ENCODE measurements at places on chromosomes 6 and 20. TPM values are rescaled to one million over a fixed set of nuclear protein-coding genes. Genes with fewer than 3 reads are reported as not detected.

HLA-G gene
- 0.37 TPM for total RNA-seq

CCND3 gene
- total RNA-seq, result 256 TPM

CDH26 gene
- 3.1 TPM for total RNA-seq

SLC2A10 gene
- not detected for total RNA-seq

SAPCD1 gene
- 15.7 TPM for total RNA-seq

SRMS gene
- not detected for total RNA-seq

HEY2 gene
- total RNA-seq, result 0.12 TPM

DNA sequence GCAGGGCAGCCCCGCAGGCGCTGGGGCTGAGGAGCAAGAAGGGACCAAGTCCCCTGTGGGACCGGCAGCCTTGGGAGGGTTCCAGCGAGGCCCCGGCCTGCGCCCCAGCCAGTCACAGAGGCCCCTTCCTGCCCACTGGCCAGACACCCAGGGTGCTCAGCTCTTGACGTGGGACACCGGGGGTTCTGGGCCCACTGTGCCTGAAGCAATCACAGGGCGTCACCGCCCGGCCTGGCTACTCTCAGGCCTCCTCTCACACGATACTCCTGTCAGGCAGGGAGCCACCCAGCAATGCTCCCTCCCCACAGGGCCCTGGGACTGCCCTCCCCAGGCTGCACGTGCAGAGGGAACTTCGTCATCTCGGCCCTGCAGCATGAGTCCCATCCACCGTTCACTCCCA, 14.5 kb downstream of the TAF4 start:
- no peak overlapping the region for H3K27ac ChIP-seq
- H3K27me3 ChIP-seq, result no peaks in the 10 kb centered on the region
- no peaks in the 10 kb centered on the region for H3K36me3 ChIP-seq
- DNase-seq, result no peak
- H3K4me1 ChIP-seq, result peaks cover 56% of the 10 kb centered on the region

DNA sequence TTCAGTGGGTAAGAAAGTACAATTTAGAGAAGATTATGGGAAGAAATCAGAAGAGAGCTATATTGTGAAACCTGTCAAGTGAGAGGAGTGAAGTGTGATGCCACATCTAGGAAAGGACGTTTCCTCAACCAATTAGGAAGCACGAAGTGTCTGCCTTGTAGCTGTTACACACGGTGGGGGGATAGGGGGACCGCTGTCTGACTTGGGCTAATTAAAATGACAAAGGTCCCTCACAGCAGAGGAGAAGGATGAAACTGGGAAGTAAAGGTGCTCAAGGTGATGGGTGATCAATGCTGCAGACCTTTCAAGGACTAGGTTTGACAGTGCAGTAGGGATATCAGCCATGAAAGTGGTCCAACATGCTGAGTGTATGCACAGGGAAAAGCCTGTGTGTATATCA, 181.1 kb upstream of the PRSS16 start:
- H3K27me3 ChIP-seq, result peaks cover 22% of the 10 kb centered on the region
- H3K4me1 ChIP-seq, result no peaks in the 10 kb centered on the region
- no peaks in the 10 kb centered on the region for H3K36me3 ChIP-seq
- DNase-seq, result no peak

DNA sequence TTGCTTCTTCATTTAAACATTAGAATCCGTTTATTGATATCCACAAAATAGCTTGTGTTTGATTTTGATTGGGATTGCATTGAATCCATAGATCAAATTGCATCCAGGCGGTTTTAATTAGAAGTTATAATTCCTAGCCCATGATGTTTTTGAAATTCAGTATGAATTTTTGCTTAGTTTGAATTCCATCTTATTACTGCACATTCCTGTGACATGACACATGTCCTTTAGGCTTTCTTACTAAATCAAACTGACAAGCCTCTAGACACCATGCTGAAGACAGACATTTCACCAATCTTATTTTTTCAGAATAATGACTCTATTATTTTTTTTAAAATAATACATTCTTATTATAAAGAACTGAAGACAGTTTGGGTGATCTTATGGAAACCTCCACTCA, 21.4 kb upstream of the PI16 start:
- no peak overlapping the region for H3K4me3 ChIP-seq
- no peak for DNase-seq
- H3K36me3 ChIP-seq, result no peaks in the 10 kb centered on the region
- H3K4me1 ChIP-seq, result no peaks in the 10 kb centered on the region

DNA sequence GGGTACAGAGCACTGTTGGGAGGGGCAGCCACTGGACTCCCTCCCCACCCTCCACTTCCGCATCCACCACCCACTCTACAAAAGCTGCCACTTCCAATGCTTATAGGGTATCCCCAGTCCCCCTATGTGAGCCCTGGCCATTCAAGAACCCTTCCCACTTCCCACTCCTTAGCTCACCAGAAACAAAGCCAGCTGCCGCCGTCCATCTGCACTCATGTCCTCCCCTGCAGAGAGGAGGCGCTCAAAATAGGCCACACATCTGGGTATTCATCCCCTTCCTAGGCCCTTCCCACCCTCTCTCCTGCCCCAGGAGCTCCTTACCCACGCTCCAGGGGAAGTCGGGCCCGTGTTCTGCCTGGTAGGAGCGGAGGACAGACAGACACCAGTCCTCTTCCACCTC, 6.5 kb upstream of the LY6G5C start:
- H3K4me3 ChIP-seq, result no peak overlapping the region
- peaks cover 10% of the 10 kb centered on the region for H3K4me1 ChIP-seq
- no peak overlapping the region for H3K27ac ChIP-seq

- peaks cover 25% of the 10 kb centered on the region for H3K4me1 ChIP-seq
- no peak overlapping the region for H3K4me3 ChIP-seq
- H3K36me3 ChIP-seq, result no peaks in the 10 kb centered on the region
Observed at GRCh38 chr20:47362361-47363219, 6.1 kb upstream of the ZMYND8 start.

DNA sequence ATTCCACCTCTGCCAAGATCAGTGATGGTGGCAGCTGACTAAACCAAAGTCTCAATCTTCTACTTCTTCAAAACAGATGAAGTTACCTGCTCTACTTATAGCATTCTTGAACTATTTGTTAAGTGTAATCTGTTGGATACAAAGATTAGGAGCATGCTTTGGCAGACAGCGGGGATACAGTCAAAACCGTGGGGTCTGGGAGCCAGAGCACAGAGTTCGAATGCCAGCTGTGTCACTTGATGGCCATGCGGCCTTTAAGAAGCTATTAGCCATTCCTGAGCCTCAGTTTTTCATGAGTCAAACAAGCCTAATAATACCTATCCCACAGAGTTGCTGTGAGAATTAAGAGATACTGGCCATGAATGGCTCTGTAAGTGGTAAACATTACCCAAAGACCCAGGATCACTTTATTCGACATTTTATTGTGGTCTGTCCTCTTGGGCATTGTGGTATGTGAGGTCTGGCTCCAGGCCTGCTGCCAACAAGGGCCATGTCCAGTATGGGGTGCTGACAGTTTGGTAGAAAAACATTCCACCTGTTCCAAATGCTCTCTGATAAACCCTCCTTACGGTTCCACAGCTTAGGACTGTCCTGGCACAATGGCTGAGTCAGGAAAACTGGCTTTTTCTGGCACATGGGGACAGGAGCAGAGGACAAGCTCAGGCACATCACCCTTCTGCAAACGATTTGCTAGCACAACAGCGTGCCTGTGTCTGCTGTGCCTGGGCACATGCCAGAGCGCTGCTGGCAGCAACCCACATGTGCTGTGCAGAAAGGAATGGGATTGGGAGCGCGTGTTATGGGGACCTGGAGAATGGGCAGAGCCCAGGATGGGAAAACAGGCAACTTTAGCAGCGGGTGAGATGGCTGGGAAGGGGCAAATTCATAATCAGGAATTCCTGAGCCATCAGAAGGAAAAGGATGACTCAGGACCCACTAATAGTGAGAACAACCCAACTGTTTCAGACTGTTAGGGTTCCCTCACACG, 15.7 kb upstream of the FAM83C start:
- no peaks in the 10 kb centered on the region for H3K27me3 ChIP-seq
- H3K4me3 ChIP-seq, result no peak overlapping the region
- H3K36me3 ChIP-seq, result peaks cover 2% of the 10 kb centered on the region

DNA sequence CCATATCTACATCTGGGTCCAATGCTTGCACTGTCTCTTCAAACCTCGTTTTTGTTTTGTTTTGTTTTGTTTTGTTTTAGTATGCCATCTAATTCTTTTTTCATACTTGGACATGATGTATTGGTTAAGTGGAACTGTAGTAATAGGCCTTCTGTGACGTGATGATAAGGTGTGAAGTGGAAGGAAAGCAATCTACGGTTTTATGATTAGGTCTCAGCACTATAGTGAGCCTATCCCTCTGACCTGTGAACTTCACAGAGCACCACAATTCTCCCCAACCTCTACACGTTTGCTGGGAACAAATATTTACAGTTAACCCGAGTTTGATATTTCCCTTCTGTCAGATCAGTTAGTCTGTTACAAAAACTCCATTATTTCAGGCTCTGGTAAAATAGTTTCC, 19.1 kb upstream of the SLC24A3 start:
- no peaks in the 10 kb centered on the region for H3K27me3 ChIP-seq
- H3K4me3 ChIP-seq, result no peak overlapping the region
- H3K4me1 ChIP-seq, result no peaks in the 10 kb centered on the region
- no peak for DNase-seq

DNA sequence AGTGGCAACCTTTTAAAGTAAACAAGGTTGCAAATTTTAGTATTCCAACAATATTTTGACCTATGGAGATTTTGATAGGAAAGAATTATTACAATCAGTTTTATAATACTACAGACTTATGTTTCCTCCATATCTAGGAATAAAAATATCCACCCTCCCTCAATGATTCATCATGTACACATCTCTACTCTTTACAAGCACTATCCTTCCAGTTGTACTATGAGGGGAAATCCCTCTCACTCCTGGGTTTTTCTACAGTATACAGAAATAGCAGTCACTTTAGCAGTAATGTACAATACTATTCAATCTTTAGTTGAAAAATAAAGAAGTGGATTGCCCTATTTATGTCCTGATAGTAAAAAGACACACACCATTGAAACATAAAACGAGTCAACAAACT, 46.3 kb upstream of the SCML4 start:
- no peak overlapping the region for H3K27ac ChIP-seq
- H3K4me1 ChIP-seq, result peaks cover 25% of the 10 kb centered on the region

- H3K27me3 ChIP-seq, result no peaks in the 10 kb centered on the region
- no peaks in the 10 kb centered on the region for H3K4me1 ChIP-seq
- DNase-seq, result no peak
- H3K27ac ChIP-seq, result no peak overlapping the region
Observed at GRCh38 chr6:147772724-147773123, 264.2 kb downstream of the SAMD5 start.

GRCh38 chr6:67047996-67048395, 1341.0 kb upstream of the EYS start:
- H3K27me3 ChIP-seq, result no peaks in the 10 kb centered on the region
- H3K27ac ChIP-seq, result no peak overlapping the region
- H3K36me3 ChIP-seq, result no peaks in the 10 kb centered on the region
- H3K4me1 ChIP-seq, result no peaks in the 10 kb centered on the region
- H3K4me3 ChIP-seq, result no peak overlapping the region

DNA sequence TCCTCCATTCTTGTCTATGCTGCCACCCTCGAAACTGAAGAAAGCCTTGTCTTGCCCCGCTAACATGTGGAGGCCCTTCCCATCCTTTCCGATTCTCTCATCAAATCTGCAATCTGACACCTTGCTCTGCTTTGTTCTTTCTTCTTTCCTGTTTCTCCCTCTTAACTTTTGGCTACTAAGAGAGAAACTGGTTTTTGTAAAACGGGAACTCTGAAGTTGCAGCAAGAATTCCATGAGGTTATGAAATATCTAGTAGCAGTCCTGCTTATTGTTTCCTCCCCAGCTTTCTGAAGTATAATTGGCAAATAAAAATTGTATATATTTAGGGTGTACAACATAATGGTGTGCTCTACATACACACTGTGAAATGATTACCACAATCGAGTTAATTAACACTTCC, 80.2 kb downstream of the MAP7 start:
- no peak overlapping the region for H3K4me3 ChIP-seq
- H3K27ac ChIP-seq, result no peak overlapping the region
- no peaks in the 10 kb centered on the region for H3K4me1 ChIP-seq
- no peak for DNase-seq
- H3K36me3 ChIP-seq, result no peaks in the 10 kb centered on the region

DNA sequence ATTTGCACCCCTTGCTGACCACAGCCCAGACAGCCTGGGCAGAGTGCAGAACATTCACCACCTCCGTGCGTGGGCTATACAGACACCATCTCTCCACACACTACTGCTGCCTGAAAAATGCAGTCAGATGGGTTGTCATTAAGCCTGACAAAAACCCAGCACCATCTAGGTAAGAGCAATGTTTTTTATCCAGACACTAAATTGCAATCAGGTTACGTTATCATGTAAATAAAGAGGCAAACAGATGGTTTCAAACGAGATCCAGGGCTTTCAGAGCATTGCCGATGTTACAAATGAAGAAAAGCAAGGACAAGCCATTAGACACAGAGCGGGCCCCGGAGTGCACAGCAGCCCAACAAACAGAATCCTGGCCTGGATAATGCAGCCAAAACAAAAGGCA, 269.6 kb downstream of the PKHD1 start:
- H3K4me3 ChIP-seq, result no peak overlapping the region
- H3K36me3 ChIP-seq, result no peaks in the 10 kb centered on the region
- no peaks in the 10 kb centered on the region for H3K4me1 ChIP-seq

DNA sequence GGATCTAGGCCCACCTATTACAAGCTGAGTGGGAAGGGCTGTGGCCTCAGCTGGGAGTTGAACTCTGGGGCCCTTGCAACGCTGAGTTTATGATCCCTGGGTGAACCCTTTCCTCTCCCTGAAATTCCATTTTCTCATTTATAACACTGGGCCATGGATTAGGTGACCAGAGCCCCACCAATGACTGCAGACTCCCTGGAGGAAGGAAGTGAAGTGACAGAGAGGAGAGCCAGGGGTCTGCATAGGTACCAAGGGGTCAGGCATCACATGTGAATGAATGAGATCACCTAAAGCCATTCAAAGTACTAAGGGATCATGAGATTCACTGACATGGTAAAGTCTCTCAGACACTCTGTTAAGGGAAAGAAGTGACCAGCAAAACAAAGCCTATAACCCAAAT, 46.5 kb upstream of the DSN1 start:
- DNase-seq, result no peak
- H3K27me3 ChIP-seq, result no peaks in the 10 kb centered on the region
- H3K36me3 ChIP-seq, result no peaks in the 10 kb centered on the region
- H3K27ac ChIP-seq, result no peak overlapping the region
- no peak overlapping the region for H3K4me3 ChIP-seq

DNA sequence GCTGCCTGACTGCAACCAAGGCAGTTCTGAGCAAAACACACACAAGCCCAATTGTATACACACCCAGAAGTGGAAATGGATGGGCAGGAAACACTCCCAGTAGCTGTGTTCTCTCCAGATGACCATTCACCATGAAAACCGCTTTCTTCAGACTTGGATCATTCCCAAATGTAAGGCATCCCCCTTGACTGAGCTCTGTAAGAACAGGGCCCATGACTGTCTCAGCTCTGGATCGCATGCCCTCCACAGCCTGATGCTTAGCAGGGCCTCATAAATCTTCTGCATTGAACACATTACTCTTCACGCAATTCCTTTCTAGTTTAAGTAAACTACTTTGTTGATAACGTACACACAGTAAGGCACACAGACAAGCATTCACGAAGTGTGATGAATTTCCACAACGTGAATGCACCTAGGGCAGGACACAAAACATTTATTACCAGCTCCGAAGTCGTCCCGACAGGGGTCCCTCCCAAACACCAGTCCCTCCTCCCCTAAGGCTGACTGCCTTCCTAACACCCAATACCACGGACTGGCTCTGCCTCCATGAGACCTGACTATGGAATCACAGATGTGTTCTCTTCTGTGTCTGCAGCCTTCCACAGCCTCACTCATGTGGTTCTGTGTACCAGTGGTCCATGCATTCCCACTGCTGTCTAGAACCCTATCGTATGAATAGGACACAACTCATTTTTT, 31.7 kb downstream of the BMP7 start:
- no peak overlapping the region for H3K27ac ChIP-seq
- DNase-seq, result no peak
- H3K4me1 ChIP-seq, result no peaks in the 10 kb centered on the region
- no peak overlapping the region for H3K4me3 ChIP-seq

Measured in activated T-cell treated with anti-CD3 and anti-CD28 coated beads, Interleukin-2, amount 50 U/mL, for 72 hours (primary cell).